ENCODE measurements at places on chromosomes 5 and 9.

DNA sequence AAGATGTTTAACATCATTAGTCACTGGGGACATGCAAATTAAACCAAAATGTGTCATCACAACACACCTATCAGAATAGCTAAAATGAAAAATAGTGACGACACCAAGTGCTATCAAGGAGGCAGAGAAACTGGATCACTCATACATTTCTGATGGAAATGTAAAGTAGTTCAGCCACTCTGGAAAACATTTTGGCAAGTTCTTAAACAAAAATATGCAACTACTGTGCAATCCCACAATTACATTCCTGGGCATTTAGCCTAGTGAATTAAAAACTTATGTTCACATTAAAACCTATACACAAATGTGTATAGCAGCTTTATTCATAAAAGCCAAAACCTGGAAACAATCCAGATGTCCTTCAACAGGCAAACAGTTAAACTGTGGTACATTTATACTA is 53.1 kb downstream of the SVEP1 start:
- DNase-seq, result peak; percentile 34

DNA sequence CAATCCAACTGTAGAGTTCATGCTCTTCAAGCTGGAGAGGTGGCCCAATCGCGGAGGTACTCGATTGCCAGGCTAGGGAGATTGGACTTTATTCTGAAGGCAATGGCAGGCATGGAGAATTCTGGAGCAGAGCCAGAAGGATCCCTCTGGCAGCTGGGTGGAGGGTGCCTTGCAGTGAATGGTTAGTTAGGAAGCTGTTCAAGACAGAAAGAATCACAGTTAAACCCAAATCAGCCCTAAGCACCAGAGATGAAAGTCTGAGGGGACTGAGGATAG is 182.4 kb downstream of the RGS3 start:
- DNase-seq, result no peak

GRCh38 chr9:135334953-135335460 is 144.6 kb upstream of the PPP1R26 start:
- no peak for DNase-seq

DNA sequence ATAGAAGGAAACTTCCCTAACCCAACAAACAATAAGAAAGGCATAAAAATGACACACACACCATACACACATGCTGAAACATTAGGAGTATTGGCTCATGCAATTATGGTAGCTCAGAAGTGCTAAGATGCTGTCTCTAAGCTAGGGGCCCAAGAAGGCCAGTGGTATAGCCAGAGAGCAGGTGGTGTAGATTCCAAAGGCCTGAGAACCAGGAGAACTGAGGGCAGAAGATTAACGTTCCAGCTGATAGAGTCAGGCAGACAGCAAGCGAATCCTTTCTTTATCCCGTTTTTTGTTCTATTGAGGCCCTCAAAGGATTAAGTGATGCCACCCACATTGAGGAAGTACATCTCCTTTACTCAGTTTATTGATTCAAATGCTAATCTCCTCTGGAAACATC is 262.9 kb downstream of the EPB41L4A start:
- DNase-seq, result no peak

- DNase-seq, result no peak
These were observed 1061.8 kb upstream of the ARRDC3 start for GRCh38 chr5:92444888-92445287.
